ENCODE measurements at places on chromosomes 16 and 17.

- DNase-seq = no peak
These were observed 13.3 kb downstream of the TVP23A start for GRCh38 chr16:10805334-10805733.

- no peak for DNase-seq
These were observed 12.7 kb downstream of the COG1 start for GRCh38 chr17:73205459-73205961.

GRCh38 chr17:55727920-55728319 is 5.3 kb upstream of the TMEM100 start:
- DNase-seq = no peak

GRCh38 chr16:89847051-89847939 is 19.0 kb downstream of the SPIRE2 start:
- DNase-seq = no peak

DNA sequence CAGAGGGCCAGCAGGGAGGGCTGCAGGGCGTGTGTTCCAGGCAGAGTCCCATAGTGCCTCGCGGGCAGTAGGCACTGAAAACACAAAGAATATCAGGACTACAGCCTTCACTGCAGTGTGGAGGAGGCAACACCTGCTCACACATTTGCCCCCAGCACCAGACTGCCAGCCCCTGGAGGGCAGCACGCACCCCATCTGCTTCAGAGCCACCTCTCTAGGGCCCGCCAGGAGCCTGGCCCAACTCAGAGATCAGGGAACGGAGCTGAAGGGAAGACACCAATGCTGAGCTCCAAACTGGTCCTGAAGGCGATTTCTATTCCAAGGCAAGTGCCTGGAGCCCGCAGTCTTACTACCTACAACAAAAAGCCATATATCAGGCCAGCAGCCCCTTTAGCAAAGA is 130.3 kb downstream of the ZNF423 start:
- no peak for DNase-seq

Data from Daoy (cell line).